Stimulated activated CD8-positive, alpha-beta memory T cell treated with anti-CD3 and anti-CD28 coated beads, Interleukin-2, amount 100 ng/mL, for 1 hour (primary cell): ENCODE measurements at places on chromosomes 5 and 9.

- no peak for DNase-seq
Measured at GRCh38 chr5:139232147-139232724, 34.1 kb upstream of the SIL1 start.

- DNase-seq = no peak
Measured at GRCh38 chr9:110214586-110215355, 6.8 kb upstream of the C9orf152 start.

- no peak for DNase-seq
Measured at GRCh38 chr9:13568405-13568804, 288.9 kb upstream of the MPDZ start.

DNA sequence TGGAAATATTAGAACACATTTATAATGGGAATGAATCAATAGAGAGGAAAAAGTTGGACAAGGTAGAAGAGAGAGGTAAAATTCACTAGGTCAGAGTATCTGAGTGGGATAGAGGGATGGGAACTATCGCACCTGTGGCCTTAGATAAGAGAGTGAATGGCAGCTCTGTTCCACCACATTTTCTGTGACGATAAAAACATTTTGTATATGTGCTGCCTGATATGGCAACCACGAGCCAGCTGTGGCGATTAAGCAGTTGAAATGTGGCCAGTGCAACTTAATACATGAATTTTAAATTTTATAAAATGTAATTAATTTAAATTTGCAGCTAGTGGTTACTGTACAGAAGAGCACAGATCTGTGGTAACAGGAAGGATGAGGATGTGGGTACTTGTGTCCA lies 46.7 kb downstream of the ZNF354A start:
- DNase-seq = no peak

- DNase-seq = no peak
Measured at GRCh38 chr5:6080436-6080835, 297.9 kb downstream of the MED10 start.

DNA sequence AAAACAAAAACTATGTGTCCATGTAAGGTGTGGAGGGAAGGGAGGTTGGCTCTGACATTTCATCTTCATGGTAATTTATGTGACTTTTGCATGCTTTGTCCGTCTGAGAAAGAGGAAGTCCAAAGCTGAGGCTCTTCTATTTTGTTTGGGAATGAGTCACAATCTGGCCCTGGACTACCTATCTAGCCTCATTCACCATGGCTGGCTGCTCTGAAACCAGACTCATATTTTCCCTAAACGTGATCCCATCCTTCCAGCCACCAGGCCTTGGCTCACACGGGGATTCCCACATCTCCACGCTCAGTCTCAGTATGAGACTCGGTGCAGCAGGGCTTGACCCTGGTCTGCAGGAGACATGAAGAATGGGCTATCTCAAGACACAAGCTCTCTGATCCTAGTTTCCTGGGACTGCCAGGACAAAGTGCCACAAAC lies 672.8 kb downstream of the ACTL7B start:
- DNase-seq = no peak

GRCh38 chr5:126054577-126055347 lies 368.4 kb upstream of the GRAMD2B start:
- DNase-seq = no peak

- DNase-seq = no peak
Measured at GRCh38 chr9:98430535-98431292, 175.3 kb upstream of the TBC1D2 start.

DNA sequence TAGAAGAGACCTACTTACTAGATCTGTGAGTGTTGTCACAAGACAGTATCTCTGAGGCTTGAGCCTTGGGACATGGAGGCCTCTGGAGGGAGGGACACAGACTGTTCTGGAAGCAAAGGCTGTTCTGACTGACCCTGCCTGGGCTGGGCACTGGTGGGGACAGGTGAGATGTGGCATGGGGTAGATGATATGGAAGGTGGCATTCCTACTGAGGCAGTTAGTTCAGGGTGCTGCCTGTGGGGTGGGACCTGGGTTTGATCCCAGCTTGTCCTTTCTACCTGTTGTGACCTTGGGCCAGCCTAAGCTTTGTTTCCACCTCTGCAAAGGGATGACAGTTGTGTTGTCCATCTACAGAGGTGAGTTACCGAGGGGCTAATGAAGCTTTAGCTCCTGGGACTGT lies 140.2 kb downstream of the C9orf50 start:
- no peak for DNase-seq

DNA sequence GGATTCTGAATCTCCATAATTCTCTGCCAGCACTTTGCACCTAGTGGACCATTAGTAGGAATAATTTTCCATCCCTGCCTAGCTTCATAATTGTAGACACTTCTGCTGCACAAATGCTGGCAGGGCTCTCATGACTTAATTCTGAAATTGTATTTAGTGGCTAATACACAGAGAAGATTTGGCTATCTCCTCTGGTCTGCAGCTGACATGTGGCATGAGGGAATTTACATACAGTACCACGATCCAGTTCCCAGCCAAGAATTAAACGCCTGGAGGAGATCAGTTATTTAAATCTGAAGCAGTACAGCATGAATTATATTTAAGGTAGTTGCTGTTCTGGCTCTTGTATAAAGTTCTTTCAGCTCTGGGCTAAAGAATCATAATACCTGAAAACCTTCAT lies 46.5 kb downstream of the IQGAP2 start:
- DNase-seq = no peak

DNA sequence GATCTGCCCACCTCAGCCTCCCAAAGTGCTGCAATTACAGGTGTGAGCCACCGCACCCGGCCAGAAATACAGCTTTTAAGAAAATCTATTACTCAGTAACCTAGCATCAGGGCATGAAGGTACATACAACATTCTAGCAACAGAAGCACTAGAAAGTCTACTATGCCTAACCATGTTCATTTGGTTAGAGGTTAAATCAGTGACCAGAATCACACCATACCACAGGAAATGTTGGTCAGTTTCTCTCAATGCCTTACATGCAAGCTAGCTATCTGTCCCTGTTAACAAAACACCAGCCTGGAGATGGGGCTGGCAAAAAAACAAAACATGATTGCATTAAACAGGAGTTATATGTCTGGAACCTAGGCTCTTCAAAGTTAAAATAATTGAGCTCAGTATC lies 104.1 kb downstream of the STRBP start:
- no peak for DNase-seq

- DNase-seq = no peak
Measured at GRCh38 chr5:68627001-68627400, 411.4 kb downstream of the PIK3R1 start.

DNA sequence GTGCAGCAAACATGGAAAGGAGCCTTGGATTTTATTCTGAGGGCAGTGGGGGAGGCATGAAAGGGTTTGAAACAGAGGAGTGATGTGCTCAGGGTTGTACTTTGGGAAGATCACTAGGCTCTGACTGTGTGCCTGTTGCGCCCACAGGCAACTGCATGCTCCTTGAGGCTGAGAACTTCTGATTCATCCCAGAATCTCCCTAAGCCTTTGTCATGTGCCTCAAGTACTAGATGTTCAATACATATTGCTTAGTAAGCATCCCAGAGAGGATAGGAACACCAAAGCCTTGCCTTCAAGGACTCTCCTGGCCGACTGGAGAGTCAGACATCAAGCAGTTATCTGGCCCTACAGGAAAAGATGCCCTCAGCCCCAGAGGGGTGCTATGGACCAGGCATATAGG lies 54.1 kb downstream of the ARHGEF37 start:
- DNase-seq = no peak
